Right lung (tissue), 10 donors: ENCODE measurements at places on chromosomes 4 and X.

GRCh38 chrX:1521459-1521956 is 15.5 kb downstream of the P2RY8 start:
- DNase-seq = no peak

DNA sequence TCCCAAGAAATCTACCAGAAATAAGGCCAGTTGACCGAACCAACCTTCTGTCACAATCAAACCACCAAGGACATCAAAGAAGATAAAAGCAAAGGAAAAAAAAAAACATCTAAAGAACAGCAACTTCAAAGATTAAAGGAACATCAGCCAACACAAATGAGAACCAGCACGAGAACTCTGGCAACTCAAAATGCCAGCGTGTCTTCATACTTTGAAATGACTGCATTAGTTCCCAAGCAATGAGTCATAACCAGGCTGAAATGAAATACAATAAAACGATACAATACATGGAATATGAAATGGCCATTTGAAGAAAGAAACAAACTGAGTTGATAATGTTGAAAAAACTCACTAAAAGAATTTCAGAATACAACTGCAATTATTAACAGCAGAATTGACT is 611.6 kb upstream of the GRIA3 start:
- no peak for DNase-seq

DNA sequence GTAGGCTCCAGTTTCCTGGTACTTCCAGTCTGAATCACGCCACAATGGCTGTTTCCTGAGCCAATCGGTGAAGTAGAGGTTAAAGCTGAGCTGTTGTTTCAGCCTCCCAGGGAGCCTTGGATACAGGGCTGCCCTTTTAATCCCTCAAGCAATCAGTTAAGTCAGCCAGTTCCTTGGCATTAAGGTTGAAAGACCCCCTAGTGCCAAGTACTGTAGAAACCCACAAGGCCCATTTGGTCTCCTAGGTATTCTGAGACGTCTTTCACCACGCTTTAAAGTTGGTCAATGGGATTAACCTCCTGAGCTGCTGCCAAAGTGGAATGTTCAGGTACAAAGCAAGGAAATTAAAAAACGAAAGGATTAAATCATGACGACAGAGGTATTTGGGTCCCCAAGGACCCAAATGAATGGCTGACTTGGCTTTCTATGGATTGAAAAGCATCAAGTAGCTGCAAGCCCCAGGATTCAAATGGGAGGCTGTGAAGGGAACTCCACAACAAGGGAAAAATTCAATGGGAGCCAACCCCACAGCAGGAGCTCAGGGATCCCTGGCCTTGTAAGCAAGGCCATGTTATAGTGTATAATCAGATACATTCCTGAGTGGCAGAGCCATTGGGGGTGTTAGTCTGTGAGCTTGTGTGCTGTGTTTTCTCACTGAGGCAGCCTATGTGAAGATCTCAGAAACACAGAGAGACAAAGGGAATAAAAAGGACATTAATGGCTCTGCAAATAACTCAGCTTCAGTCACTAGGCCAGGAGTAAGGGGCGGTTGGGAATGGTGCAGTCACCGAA is 86.0 kb downstream of the ATG4A start:
- DNase-seq = no peak

GRCh38 chr4:86441175-86441936 is 81.5 kb upstream of the MAPK10 start:
- DNase-seq = no peak

- no peak for DNase-seq
Measured at GRCh38 chr4:119550857-119551532, 77.6 kb downstream of the PDE5A start.

GRCh38 chr4:113587640-113588275 is 173.8 kb downstream of the CAMK2D start:
- no peak for DNase-seq

DNA sequence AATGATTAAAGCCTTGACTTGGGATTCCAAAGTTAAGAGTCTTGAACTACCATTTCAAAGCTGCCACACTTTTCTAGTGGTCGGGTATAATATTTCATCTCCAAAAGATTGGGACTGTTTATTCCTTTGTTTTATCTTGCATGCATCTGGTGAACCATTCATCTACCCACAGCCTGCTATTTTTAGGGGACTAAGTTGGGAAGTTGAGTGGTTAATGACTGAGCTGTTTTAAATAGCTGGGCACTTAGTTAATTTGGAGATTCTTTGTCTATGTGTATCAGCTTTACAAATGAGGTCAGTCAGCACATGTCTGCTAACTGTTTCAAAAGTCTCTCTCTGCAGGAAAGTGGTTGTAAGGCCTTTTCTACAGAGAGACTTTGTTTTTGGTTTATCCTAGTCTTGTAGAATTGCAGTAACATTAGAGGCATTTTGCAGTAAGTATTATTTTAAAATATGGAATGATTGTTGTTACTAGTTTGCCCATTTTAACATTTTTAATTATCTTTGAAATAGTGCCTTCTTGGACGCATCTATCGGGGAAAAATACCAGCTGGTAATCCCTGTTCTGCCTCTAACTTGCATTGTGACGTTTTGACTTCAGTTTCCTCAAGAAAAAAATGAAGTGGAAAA is 8.2 kb downstream of the BMP2K start:
- no peak for DNase-seq
